ENCODE measurements at places on chromosomes 4 and X. TPM values are rescaled to one million over a fixed set of nuclear protein-coding genes. Genes with fewer than 3 reads are reported as not detected.
A peak's percentile ranks its signal among the peaks of the same experiment; 100 is the strongest.

- no peaks in the 10 kb centered on the region for H3K36me3 ChIP-seq
- H3K4me3 ChIP-seq = no peak overlapping the region
- peak; percentile 23 for DNase-seq
These were observed 215.6 kb upstream of the GYPA start for GRCh38 chr4:144355811-144356757.

- no peak overlapping the region for H3K4me3 ChIP-seq
- H3K36me3 ChIP-seq = no peaks in the 10 kb centered on the region
- no peak overlapping the region for H3K27ac ChIP-seq
- no peaks in the 10 kb centered on the region for H3K4me1 ChIP-seq
These were observed 180.7 kb upstream of the SFRP2 start for GRCh38 chr4:153969542-153969941.

GRCh38 chr4:1666391-1666790 lies 17.7 kb downstream of the FAM53A start:
- H3K27me3 ChIP-seq = no peaks in the 10 kb centered on the region
- no peak overlapping the region for H3K27ac ChIP-seq
- DNase-seq = no peak

GRCh38 chrX:63428348-63428747 lies 77.2 kb upstream of the SPIN4 start:
- no peaks in the 10 kb centered on the region for H3K36me3 ChIP-seq
- no peak overlapping the region for H3K27ac ChIP-seq
- no peak overlapping the region for H3K4me3 ChIP-seq
- no peak for DNase-seq
- H3K4me1 ChIP-seq = no peaks in the 10 kb centered on the region

GRCh38 chrX:132743086-132743485 lies 215.3 kb downstream of the HS6ST2 start:
- no peaks in the 10 kb centered on the region for H3K36me3 ChIP-seq
- no peak overlapping the region for H3K4me3 ChIP-seq
- H3K27ac ChIP-seq = no peak overlapping the region
- no peaks in the 10 kb centered on the region for H3K27me3 ChIP-seq
- no peak for DNase-seq

DNA sequence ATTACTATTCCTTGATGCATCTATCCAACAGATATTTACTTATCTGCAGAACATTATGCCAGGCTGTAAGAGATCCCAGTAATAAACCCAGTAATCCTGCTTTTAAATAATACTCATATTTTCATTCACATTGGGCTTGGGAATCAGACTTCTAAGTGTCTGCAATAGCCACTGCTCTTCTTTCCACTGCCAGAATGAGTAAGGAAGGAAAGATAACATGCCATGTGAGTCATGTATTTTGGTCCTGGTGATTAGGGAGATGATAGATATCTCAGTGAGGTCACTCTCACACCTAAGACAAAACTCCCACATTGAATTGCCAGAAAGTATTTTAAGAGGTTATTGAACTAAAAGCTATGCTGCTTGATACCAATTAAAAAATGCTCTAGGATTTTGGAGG lies 13.9 kb upstream of the HEPH start:
- no peaks in the 10 kb centered on the region for H3K4me1 ChIP-seq
- no peak overlapping the region for H3K27ac ChIP-seq
- H3K27me3 ChIP-seq = no peaks in the 10 kb centered on the region
- no peak overlapping the region for H3K4me3 ChIP-seq
- no peak for DNase-seq

DNA sequence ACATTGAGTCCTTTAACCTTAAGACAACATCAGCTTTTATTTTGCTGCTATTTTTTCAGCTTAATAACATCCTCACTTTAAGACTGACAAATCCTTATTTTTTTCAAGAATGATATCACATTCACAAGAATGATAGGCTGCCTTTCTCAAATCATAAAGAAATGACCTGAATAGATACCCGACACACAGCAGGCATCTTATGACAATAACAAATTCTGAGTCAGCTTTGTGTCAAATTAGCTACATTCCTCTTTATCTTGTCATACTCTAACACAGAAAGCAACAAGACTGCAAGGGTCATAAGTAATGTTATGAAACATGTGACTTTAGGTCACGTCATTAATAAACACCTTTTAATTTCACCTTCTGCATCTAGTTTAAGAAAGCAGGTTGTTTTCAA lies 2387.6 kb downstream of the PCDH7 start:
- H3K4me3 ChIP-seq = no peak overlapping the region
- no peak overlapping the region for H3K27ac ChIP-seq
- no peaks in the 10 kb centered on the region for H3K36me3 ChIP-seq
- DNase-seq = no peak

GRCh38 chrX:71301195-71301924 lies at the start of gene ITGB1BP2:
TSS of gene ITGB1BP2 (plus strand) at chrX:71301750. CDS start at chrX:71301807, 57 bp downstream.
- H3K27ac ChIP-seq = no peak within 1 kb of the TSS
- peaks cover 6% of the 10 kb centered on the region for H3K36me3 ChIP-seq
- no peaks in the 10 kb centered on the region for H3K4me1 ChIP-seq
- no peak for DNase-seq

DNA sequence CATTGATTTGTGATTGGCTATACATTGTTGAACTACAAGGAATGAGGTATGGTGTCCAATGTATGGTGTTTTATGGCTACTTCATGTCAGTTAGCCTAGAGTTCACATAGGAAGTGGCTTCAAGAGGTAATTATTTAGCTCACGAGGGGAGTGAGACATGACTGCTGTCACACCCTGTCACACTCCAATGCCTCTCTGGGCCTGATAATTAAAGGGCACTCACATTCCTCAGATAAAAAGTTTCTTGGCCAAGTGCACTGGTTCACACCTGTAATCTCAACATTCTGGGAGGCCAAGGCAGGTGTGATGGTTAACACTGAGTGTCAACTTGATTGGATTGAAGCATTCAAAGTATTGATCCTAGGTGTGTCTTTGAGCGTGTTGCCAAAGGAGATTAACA lies 65.0 kb upstream of the DDX60 start:
- no peak overlapping the region for H3K4me3 ChIP-seq
- H3K27ac ChIP-seq = no peak overlapping the region
- H3K4me1 ChIP-seq = no peaks in the 10 kb centered on the region
- H3K27me3 ChIP-seq = no peaks in the 10 kb centered on the region
- DNase-seq = no peak

- H3K4me3 ChIP-seq = peak overlapping the region; percentile 15
- H3K4me1 ChIP-seq = no peaks in the 10 kb centered on the region
- DNase-seq = no peak
- no peaks in the 10 kb centered on the region for H3K36me3 ChIP-seq
These were observed 14.1 kb upstream of the SEC24D start for GRCh38 chr4:118849867-118850487.

GRCh38 chr4:85780664-85781063 lies 305.7 kb downstream of the ARHGAP24 start:
- H3K4me3 ChIP-seq = no peak overlapping the region
- H3K27ac ChIP-seq = no peak overlapping the region
- no peak for DNase-seq

DNA sequence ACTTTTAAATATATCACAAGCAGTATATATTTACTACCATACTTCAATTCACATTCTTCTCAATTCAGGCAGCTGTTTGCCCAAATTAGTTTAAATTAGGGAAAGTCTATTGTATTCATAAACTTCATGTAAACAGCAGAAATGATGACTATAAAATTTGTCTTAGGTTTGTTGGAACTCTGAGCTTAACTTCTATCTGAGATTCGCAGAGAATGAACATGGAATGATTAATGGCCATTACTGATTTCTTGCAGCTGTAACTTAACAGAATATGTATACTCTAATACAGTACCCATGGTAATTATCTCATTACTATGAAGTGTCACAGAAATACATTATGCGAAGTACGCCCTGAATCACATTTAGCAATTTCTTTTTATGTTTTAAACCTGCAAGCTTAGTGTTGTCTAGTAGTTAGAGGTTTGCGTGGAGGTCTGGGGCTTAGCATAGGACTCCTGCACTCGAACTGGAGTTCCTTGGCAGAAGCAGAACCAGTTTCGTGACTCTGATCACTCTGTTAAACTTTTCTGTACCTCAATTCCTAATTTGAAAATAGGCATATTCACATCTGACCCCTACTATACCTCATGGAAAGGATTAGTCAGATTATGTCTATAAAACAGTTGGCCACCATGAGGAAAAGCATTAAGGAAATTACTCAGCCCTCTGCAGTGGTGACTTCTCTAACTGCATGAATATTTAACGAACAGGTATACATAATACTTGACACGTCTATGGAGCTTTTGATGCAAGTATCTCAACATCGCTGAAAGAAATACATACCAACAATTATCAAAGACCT lies 243.2 kb downstream of the MGST2 start:
- H3K27ac ChIP-seq = no peak overlapping the region
- DNase-seq = no peak
- no peaks in the 10 kb centered on the region for H3K36me3 ChIP-seq

DNA sequence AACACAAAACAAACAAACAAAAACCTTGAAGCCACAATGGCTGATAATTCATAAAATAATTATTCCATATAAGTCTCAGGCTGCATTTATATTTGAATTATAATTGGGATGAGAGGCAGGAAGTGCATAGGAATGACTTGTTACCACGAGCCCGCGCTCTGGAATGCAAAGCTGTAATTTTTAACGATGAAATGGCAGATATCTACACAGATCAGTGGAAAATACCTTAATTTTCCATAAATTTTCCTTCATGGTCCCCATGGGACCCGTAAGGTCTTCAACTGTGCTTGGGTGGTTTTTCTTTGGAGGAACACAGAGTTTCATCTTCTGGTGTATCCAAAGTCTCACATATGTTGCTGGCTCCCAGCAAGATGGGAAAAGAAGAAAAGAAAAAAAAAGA lies 226.8 kb downstream of the SHOX start:
- H3K4me1 ChIP-seq = no peaks in the 10 kb centered on the region
- H3K27me3 ChIP-seq = no peaks in the 10 kb centered on the region
- no peak overlapping the region for H3K27ac ChIP-seq
- no peak overlapping the region for H3K4me3 ChIP-seq

GRCh38 chrX:134026565-134027311 lies 41.3 kb upstream of the GPC3 start:
- H3K27me3 ChIP-seq = no peaks in the 10 kb centered on the region
- no peak overlapping the region for H3K27ac ChIP-seq
- peak; percentile 67 for DNase-seq
- no peaks in the 10 kb centered on the region for H3K4me1 ChIP-seq
- H3K4me3 ChIP-seq = no peak overlapping the region
- H3K36me3 ChIP-seq = no peaks in the 10 kb centered on the region

DNA sequence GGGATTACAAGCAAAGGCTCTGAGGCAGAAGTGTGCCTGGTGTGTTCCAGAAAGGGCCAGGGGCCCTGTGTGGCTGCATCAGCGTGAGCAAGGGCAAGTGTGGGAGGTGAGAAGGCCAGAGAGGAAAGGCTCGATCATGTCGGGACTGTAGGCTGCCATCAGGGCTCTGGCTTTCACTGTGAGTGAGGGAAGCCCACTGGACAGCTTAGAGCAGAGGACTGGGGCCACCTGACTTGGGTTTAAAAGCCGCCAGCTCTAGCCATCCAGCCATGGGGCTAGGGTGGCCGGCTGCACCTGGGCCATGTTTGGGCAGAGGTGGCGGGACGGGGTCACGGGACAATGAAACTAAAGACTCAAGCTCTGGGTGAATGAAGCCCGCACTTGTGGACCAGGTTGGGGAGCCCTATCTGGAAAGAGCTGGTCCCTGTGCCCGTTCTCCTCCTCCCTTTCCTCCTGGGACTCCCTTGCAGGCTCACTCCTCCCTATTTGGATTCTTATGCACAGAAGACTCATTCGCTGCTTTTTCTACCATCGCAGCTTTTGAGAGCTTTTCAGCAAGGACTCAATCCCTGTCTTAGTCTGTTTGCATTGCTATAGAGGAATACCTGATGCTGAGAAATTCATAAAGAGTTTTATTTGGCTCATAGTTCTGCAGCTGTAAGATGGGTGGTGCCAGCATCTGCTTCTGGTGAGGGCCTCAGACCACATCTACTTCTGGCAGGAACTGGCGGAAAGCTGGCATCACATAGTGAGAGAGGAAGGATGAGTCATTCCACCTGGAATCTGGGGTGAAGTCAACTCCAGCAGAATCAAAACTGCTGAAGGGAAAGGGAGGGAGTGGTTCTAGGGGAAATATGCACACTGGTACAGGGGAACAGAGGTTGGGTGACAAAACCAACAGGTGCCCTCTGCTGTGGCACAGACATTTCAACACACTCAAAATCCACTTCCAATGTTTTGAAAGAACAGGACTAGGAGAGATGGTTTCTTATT lies 15.3 kb downstream of the CTAG1B start:
- H3K27me3 ChIP-seq = no peaks in the 10 kb centered on the region
- H3K4me1 ChIP-seq = no peaks in the 10 kb centered on the region
- H3K4me3 ChIP-seq = no peak overlapping the region
- DNase-seq = no peak
- H3K27ac ChIP-seq = no peak overlapping the region

DNA sequence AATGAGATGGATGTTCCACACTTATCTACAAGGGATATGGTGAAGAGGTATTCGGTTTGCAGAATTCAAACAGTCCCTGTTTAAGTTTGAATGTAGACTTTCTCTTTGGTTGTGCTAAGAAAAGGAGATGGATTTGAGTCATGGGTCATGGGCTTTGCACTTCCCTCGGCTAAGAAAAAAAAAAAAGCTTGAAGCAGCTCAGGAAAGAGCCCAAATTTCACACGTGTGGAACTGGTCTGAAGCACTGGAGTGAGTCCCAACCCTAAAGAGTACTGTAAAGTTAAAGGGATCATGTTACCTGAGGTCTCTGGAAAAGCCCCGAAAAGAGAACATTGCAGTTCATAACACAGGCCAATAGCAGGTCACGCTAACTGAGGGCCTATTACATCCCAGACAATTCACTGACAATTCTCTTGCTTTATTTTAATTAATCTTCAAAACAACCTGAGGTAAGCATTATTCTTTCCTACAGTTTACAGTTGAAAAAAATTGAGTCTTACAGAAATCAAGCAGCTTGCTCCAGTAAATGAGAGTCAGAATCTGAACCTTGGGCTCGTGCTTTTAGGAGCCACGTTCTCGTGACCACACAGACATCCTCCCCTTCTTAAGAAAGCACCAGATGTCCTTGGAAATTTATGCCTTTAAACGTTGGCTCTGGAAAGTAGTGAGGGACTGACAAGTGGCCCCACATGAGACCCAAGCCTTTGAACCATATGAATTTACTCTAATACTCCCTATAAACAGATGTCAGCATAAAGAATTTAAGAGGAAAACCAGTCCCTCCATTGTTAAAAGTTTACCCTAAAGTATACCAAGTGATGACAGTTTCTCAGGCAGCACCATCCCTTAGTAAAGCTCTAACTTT lies 89.3 kb downstream of the MAD2L1 start:
- H3K27ac ChIP-seq = no peak overlapping the region
- H3K27me3 ChIP-seq = no peaks in the 10 kb centered on the region
- no peaks in the 10 kb centered on the region for H3K36me3 ChIP-seq
- no peak overlapping the region for H3K4me3 ChIP-seq

- H3K4me3 ChIP-seq = no peak overlapping the region
- no peaks in the 10 kb centered on the region for H3K27me3 ChIP-seq
- no peak for DNase-seq
- H3K4me1 ChIP-seq = no peaks in the 10 kb centered on the region
- no peaks in the 10 kb centered on the region for H3K36me3 ChIP-seq
- no peak overlapping the region for H3K27ac ChIP-seq
These were observed 6.4 kb downstream of the TCEAL8 start for GRCh38 chrX:103248553-103248952.

GRCh38 chr4:76488888-76489685 lies 54.1 kb downstream of the SHROOM3 start:
- H3K27ac ChIP-seq = no peak overlapping the region
- DNase-seq = no peak
- no peaks in the 10 kb centered on the region for H3K27me3 ChIP-seq
- no peak overlapping the region for H3K4me3 ChIP-seq

STK32B gene
- 0.82 TPM for total RNA-seq

UGT2B10 gene
- total RNA-seq = 0.40 TPM

PCDH18 gene
- 6.3 TPM for total RNA-seq

SYAP1 gene
- 45.8 TPM for total RNA-seq

ALAS2 gene
- total RNA-seq = 0.74 TPM

SHROOM3 gene
- 160 TPM for total RNA-seq

SPRY1 gene
- 23.8 TPM for total RNA-seq

GAK gene
- 266 TPM for total RNA-seq

TEX13C gene
- not detected for total RNA-seq

Measured in colonic mucosa (tissue), 4 donors.